Small intestine (tissue), 16 donors: ENCODE measurements at places on chromosomes 12 and 14.

- DNase-seq = no peak
- H3K27ac ChIP-seq = no peak overlapping the region
- H3K36me3 ChIP-seq = no peaks in the 10 kb centered on the region
- H3K4me1 ChIP-seq = peaks cover 6% of the 10 kb centered on the region
- no peak overlapping the region for H3K4me3 ChIP-seq
These were observed 68.2 kb upstream of the OVCH1 start for GRCh38 chr12:29565727-29566126.

- H3K4me3 ChIP-seq = no peak overlapping the region
- no peaks in the 10 kb centered on the region for H3K36me3 ChIP-seq
- no peaks in the 10 kb centered on the region for H3K4me1 ChIP-seq
- H3K27me3 ChIP-seq = peaks cover 3% of the 10 kb centered on the region
- no peak for DNase-seq
- H3K27ac ChIP-seq = no peak overlapping the region
These were observed 94.1 kb downstream of the SLC15A4 start for GRCh38 chr12:128729628-128730121.

DNA sequence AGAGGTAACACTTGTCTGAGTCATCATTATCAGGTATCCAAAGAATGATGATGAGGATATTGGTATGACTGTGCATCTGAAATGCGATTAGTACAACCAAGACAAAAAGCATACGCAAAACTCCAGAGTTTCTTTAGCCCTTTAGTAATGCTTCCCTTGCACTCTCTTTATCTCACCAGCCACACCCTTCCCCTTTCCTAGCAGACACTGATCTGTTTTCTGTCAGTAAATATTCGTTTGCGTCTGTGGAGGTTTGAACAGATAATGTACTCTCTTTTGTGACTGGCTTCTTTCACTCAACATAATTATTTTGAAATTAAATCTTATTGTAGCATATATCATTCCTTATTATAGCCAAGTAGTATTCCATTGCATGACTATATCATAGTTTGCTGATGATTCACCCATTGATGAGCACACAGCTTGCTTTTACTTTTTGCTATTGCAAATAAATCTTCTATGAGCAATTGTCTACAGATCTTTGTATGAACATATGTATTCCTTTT, 775.7 kb downstream of the SLC6A15 start:
- no peaks in the 10 kb centered on the region for H3K36me3 ChIP-seq
- H3K27ac ChIP-seq = no peak overlapping the region
- H3K27me3 ChIP-seq = no peaks in the 10 kb centered on the region
- H3K4me3 ChIP-seq = no peak overlapping the region
- DNase-seq = no peak

DNA sequence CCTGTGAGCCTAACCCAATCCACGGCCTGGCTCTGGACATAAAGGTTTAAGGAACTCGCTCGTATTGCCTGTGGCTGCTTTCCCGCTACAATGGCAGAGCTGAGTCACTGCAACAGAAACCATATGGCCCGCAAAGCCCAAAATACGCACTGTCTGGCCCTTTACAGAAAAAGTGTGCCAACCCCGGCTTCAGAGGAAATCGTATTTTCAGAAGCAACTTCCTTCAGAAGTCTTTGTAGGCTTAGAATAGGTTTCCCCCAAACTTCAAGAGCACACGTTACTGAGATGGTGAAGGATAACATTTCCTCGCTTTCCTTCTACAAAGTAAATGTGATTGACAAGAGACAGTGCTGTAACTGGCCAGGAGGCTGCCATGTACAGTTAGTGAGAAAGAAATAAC, 34.8 kb upstream of the TESC start:
- H3K4me1 ChIP-seq = no peaks in the 10 kb centered on the region
- H3K27me3 ChIP-seq = no peaks in the 10 kb centered on the region
- H3K36me3 ChIP-seq = no peaks in the 10 kb centered on the region
- H3K27ac ChIP-seq = no peak overlapping the region

GRCh38 chr12:94172031-94172430, 23.7 kb downstream of the PLXNC1 start:
- H3K36me3 ChIP-seq = no peaks in the 10 kb centered on the region
- DNase-seq = no peak
- H3K27me3 ChIP-seq = no peaks in the 10 kb centered on the region
- H3K4me3 ChIP-seq = no peak overlapping the region
- no peaks in the 10 kb centered on the region for H3K4me1 ChIP-seq

DNA sequence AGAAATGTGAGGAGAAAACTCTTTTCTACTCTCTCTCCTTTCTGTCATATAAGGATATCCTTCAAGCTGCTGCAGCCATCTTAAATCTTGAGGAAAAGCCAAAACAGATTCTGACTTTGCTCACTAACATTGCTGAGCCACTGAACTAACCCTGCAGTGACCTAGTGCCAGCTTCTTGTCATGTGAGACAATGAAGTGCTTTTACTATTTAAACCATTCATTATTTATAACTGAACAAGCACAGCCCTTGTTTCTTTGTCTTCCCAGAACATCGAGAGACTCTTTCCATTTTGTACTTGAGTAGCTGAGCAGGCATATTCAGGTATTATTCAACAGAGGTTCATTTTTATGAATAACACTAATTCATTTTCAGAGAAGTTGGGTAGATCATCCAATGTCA, 455.0 kb upstream of the TMPO start:
- no peak for DNase-seq
- no peaks in the 10 kb centered on the region for H3K4me1 ChIP-seq
- H3K36me3 ChIP-seq = no peaks in the 10 kb centered on the region
- H3K4me3 ChIP-seq = no peak overlapping the region
- H3K27ac ChIP-seq = no peak overlapping the region
